ENCODE measurements at places on chromosomes 7 and 10.
A peak's percentile ranks its signal among the peaks of the same experiment; 100 is the strongest.

DNA sequence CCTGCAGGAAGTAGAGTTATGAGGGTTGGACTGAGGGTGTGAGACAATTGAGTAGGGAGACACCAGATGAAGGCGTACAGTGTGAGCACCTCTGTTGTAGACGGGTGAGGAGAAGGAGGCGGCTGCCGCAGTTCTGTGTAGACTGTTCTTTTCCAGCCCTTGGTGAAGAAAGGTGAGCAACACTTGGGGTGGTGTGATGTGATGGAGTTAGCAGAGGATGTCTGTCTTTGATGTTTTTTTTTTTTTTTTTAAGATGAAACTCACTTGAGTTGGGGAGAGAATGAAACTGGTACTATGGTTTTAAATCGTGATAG, 42.8 kb upstream of the RNF216 start:
- ATAC-seq = no peak

- no peak for ATAC-seq
These were observed 123.6 kb downstream of the PRLHR start for GRCh38 chr10:118471863-118472262.

- ATAC-seq = no peak
These were observed 28.7 kb downstream of the PDZD8 start for GRCh38 chr10:117346574-117346973.

GRCh38 chr7:116356979-116357378, 142.6 kb upstream of the CAV2 start:
- ATAC-seq = no peak

GRCh38 chr7:117172283-117172682, 150.6 kb downstream of the WNT2 start:
- ATAC-seq = no peak

GRCh38 chr10:106513352-106513771, 651.1 kb downstream of the SORCS1 start:
- no peak for ATAC-seq

DNA sequence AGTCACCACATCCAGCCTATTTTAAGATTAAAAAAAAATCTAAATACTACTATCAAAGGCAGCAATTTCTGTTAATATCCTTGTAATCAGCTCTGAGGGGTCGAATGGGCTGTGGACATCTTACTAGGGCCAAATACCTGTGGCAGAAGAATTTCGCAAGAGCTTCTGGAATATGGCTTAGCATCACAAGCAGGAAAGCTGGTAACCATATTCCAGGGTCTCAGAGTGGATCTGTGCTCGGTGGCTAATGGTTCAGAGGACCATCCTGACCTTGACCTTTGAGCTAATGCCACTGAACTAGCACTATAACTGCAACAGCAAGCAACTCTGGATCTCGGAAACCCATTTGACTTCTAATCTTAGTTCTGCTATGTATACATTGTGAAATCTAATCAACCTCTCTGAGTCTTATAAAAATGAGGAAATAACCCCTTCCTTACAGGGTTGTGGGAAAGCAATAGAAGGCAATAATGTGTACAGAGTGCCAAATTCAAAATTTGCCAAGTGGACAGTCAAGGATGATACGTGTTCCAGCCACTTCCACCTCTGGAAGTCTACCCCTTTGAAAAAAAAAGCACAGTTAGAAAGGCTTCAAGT, 65.5 kb downstream of the CYP26A1 start:
- no peak for ATAC-seq

DNA sequence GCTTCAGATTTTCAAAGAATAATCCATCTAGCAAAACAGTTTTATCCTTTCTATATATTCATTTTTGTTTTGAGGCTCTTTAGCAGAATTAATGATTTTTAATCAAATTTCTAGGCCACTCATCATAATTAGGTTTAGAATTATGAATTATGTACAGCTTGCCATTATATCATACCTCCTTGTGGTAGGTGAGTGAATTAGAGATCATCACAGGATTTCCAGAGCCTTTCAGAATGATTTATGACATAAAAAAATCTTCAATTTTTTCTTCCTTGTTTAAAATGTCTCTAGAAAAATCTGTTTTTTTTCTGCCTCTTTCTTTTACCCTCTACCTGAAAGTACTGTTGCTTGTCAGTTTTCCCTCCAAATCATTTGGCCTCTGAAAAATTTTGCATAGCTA, 433.3 kb downstream of the LRMDA start:
- no peak for ATAC-seq

GRCh38 chr7:67690700-67691099, 694.1 kb downstream of the TYW1 start:
- ATAC-seq = no peak

DNA sequence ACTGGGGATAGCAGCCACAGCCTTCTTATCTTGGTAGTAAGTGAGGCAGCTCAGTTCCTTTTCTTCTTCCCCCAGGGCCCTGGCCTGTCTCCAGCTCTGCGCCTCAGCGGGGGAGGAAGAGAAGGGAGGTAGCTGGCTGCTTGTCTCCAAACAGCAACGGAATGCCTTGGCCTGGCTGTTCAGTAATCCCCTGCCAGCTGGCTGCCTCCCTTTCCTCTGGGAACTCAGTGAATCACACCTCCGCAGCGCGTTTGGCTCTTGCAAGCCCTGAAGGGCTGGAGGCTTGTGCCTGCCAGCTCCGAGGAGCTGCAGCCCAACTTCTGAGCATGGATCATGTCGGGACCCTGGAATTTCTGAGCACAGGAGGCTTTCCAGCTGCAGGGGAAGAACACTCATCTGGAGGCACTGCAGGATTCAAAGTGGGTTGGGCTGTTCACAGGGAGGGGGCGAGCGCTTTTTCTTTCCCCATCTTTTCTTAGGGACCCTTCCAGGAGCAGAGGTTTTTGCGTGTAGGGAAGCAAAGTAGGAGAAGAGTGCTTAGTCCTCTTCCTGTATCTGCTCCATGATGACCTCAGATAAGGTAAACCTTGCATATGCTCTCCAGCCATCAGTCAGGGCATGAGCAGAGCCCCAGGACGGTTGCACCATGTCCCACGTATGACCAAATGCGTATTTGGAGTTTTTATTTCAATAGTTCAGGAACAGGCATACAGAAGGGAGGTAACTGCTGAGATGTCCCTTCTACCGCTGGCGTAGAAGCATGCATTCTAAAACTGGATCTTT, 253.2 kb upstream of the INHBA start:
- ATAC-seq = peak; percentile 96

DNA sequence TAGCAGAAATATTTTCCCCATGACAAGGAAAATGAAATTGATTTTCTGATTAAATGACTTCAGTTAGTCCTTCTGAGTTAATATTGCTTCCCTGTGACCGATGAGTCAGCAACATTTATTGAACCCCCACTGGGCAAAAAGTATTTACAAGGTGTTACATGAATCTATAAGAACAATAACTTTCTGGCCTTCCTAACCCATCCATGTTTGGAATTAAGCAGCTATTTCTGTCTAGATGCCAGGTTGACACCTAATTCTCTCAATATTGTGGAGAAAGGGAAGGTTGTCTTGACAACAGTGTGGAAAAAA, 112.9 kb upstream of the JAZF1 start:
- ATAC-seq = no peak

- no peak for ATAC-seq
These were observed 804.9 kb downstream of the LRMDA start for GRCh38 chr10:76236356-76236755.

GRCh38 chr10:122882766-122883165, 3.4 kb upstream of the FAM24B start:
- ATAC-seq = no peak

GRCh38 chr10:31875608-31876007, 53.0 kb downstream of the ARHGAP12 start:
- ATAC-seq = no peak
